ENCODE measurements at places on chromosomes 7 and 10.

GRCh38 chr10:97196223-97197029 lies 10.7 kb upstream of the SLIT1 start:
- DNase-seq, result peak; percentile 38

DNA sequence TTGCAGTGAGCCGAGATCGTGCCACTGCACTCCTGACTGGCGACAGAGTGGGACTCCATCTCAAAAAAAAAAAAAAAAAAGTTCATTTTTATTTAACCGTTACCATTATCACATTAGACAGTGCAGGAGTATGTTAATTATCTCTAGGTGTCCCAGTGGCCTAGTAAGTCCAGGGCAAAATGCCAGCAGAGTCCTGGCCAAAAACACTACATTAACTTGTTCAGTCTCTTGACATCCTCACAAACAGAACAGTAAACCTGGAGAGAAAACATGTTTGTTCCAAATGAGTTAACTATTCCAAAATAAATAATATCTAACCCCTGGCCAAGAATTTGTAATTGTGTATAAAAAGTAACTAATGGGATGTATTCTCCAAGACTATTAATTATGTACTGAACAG lies 43.2 kb downstream of the PTPRZ1 start:
- no peak for DNase-seq

- peak; percentile 89 for DNase-seq
Measured at GRCh38 chr7:42247301-42247700, 10.3 kb upstream of the GLI3 start.

DNA sequence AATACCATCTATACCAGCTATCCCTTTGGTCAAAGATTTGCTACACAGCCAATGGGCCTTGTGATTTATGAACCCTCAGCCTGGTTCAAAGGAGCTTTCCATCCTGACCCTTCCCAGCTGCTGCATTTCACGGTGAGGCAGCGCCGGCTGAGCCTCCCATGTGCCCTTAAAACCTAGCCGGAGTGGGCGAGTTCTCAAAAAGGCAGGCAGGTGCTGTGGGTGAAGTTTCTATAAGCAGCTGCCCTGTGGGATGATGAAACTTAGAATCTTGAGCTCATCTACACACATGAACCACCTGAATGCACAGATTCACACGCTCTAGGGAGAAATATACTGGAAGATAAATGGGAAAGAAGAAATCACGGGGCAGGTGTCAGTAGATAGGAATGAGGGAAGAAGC lies 224.7 kb downstream of the MLLT10 start:
- no peak for DNase-seq

DNA sequence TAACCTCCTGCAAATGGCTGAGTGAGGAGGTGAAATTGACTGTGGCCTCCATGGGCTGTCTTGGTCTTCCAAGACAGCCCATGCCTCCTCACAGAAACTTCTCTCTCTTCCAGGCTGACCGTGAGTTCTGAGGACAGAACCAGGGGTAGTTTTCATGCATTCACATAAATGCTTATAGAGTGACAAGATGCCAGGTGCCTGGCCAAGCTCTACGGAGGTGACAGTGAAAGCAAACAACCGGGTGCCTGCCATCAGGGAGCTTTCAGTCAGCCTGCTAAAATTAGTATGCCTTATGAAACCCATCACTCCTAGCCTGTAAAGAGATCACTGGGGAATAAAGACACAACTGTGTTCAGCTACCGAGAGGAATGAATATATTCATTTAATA lies 919 bp upstream of the RHOBTB1 start:
- DNase-seq, result no peak

DNA sequence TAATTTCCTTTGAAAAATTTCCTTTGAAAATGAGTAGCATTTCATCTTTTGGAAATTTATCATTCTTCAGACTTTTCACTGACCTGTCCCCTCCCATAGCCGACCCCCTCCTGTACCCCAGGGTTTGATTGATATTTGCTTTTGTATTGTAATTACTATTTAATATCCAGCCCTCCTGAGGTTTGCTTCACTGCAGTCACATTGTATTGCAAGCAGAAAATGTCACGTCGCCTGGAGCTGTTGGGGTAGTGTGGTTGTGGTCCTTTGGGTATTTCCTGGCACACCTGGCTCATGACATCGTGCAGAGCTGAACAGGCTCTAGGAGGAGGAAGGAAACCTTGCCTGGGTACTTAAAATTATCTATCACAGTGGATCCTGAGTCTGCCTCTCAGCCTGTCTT lies 116.1 kb downstream of the INSYN2A start:
- DNase-seq, result no peak

DNA sequence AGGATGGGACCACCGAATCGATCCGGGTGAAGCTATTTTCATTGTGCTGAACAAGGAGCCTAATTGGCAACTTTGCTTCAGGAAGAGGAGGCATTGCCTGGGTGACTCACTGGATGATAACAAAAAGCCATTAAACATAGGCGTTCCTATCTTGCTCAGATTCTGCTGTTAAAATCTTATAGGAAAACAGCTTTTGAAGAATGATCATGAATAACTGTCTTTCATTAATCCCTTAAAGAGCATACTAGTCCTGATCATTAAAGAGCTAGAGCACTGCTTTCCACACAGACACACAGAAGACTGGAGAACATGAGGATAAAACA lies 174.2 kb upstream of the IMMP2L start:
- DNase-seq, result no peak

- DNase-seq, result peak; percentile 41
Measured at GRCh38 chr10:2925631-2926030, 141.7 kb upstream of the PFKP start.

DNA sequence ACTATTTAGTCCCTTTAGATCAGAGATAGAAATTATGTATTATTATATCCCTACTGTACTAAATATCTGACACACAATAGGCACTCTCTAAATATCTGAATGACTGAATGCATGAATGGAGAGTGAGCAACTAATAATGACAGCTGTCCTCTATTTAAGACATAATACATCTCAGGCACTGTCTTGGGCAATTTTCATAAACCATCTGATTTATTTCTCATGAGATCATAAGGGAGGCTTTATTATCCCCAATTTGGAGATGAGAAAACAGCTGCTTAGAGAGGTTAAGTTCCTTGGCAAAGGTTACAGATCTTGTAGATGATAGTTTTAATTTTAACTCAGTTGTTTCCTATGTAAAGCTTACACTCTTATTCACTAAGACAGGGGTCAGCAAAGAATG lies 570.6 kb downstream of the GRM8 start:
- DNase-seq, result no peak

GRCh38 chr7:153939177-153939576 lies 113.0 kb upstream of the DPP6 start:
- no peak for DNase-seq

DNA sequence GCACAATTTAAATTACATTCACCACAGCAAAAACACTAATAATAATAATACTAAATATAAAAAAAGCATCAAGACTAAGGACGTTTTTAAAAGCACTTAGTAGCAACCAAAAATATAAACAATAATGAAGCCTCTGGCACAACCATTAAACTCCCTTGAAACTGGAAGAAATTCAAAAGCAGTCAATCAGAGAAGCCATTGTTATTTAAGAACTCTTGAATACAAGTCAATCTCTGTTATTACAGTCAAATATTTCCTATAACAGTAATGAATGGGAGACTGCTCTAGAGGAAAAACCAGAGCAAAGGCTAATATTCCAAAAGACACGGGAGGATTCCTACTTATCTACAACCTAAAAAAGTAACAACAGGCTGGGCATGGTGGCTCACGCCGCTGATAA lies 164.2 kb downstream of the KMT2E start:
- DNase-seq, result no peak

GRCh38 chr7:111832174-111832573 lies 269.9 kb upstream of the IMMP2L start:
- DNase-seq, result no peak

GRCh38 chr10:124001391-124002148 lies 91.8 kb downstream of the CHST15 start:
- DNase-seq, result no peak

GRCh38 chr7:108010377-108010776 lies 7.4 kb upstream of the LAMB1 start:
- no peak for DNase-seq

DNA sequence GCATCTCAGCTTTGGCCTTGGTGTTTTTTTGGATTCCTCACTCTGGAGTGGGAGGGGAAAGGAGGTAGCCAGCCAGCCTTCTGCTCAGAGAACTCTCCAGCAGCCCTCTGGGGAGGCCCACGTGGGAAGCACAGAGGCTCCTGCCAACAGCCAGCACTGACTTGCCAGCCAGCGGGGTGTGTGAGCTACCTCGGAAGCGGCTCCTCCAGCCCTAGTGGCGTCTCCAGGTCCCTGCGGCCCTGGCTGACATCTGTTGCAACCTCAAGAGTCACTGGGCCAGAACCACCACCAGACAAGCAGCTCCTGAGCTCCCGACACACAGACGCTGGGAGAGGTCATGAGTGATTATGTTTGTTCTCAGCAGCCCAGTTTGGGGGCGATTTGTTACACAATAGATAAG lies 180.2 kb upstream of the FZD8 start:
- peak; percentile 48 for DNase-seq

GRCh38 chr10:76905251-76905650 lies 732.4 kb downstream of the KCNMA1 start:
- no peak for DNase-seq

- no peak for DNase-seq
Measured at GRCh38 chr7:54560723-54561122, 18.5 kb downstream of the VSTM2A start.

DNA sequence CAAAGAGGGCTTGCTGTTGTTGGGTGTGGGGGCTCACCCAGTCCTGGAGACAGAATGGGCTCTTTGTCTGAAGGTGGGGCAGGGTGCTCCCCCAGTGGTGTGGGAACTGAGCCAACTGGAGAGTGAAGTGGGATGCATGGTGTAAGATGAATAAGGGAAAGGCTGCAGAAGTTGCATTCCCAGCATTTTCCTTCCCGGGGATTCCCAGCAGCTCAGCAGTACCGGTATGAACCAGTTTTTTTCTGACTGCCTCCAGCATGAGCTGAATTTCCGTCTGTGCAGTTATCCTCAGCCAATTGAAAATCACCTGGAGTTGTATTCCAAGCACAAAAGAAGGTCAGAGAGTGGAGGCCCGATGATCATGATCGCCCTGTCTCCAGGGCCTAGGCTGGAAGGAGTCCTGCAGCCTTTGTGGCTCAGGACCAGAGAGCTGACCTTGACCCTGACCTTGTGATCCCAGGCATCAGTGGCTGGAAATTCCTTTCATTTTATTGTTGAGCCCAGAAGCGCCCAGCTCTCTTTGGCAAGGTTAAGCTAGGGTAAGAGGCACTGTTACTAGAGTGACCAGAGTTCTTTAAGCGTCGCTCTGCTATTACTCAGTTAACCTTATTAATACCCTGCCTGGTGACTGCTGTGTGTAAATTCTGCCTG lies 33.4 kb downstream of the OGDH start:
- peak; percentile 88 for DNase-seq
